ENCODE measurements at places on chromosomes 16 and 17.

- DNase-seq: no peak
Observed at GRCh38 chr16:52068447-52069074, 478.4 kb downstream of the TOX3 start.

DNA sequence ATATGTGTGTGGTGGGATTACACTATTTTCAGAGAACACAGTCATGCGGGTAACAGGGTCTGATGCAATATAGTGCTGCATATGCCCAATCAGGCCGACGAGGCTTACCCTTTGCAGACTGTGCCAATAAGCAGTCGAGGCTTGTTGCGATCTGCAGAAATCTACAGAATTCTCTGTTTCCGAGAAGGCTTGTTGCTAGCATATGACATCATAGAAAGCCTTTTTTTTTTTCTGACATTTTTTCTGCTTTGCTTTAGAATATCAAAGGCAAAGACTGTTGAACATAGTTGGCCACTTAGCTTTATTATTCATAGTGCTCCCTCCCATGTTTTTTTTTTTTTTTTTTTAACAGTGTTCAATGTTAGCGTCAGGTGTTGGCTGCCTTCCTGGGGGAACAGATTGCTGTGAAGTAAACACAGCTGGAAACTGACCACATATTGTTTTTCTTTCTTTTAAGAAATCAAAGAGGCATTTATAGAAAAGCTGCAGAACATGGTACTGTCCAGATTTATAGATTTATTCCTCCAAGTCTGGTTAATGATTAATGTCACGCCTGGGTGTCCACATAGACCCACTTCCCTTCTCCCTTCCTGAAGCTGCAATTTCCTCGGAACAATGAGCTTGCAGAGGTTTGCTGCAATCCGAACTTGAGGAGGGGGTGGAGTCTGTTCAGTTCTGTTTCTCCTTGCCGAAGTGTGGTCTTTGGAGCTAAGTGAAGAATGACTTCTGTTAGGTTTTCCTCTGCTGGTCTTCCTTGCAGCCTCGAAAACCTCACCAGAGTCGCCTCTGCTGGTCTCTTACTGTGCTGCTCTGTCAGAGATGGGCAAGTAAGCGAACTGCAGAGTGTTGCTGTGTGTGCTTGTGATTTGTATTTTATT lies 87.3 kb downstream of the MAP2K6 start:
- peak; percentile 37 for DNase-seq

DNA sequence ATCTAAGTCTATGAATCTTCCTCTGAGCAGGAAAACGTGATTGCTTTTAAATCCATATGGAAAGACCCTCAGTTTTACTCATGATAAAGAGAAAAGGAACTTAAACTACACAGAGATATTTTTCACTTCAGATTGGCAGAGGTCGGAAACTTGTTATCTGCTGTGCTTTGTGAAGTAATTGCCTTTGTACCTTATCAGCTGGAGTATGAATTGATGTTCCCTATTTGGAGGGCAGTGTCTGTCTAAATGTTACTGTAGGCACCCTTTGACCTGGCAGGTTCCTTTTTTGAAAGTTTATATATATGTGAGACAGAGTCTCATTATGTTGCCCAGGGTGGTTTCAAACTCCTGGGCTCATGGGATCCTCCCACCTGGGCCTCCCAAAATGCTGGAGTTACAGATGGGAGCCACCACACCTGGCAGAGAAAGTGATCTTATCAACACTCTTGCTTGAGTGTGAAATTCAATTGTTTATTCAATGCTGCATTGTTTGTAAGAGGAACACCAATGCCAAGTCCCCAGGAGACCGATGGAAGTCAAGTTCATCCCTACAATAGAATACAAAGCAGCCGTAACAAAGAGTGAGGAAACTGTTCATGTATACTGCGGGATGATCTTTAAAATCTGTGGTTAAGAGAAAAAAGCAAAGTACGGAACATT lies 52.3 kb downstream of the ABCC1 start:
- DNase-seq: no peak

DNA sequence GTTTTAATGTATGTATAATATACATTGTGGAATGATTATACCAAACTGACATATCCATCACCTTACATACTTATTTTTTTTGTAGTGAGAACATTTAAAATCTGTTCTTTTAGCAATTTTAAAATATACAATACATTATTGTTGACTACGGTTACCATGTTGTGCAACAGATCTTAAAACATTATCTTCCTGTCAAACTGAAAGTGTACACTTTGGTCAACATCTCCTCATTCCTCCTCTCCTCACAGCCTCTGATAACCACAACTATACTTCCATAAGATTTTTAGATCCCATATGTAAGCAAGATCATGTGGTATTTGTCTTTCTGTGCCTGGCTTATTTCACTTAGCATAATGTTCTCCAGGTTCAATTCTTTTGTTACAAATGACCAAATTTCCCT lies 7.5 kb upstream of the DNAJA2 start:
- no peak for DNase-seq

- DNase-seq: peak; percentile 33
Observed at GRCh38 chr16:23434380-23434779, 18.6 kb downstream of the COG7 start.

DNA sequence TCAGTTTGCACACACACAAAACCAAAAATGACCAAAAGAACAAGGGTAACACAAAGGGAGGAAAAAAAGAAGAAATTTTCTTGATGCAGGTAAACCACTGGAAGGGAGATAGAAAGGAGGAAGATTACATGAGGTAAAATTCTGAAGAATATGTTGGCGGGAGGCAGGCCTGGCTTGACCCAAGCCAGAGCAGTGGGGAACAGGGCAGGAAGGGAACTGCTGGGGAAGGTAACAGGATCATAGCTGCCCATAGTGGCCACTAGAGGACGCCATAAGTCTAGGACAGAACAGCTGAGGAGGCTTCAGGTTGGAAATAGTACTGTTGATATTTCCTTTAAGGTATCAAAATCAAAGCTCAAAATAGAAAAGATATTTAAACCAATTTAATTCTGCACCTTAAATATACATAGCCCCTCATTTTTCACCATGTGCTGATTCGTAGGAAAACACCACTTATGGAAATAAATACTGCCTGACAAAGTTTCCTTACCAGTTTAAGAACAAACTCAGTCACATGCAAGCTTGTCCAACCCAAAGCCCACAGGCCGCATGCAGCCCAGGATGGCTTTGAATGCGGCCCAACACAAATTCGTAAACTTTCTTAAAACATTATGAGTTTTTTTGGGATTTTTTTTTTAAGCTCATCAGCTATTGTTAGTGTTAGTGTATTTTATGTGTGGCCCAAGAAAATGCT lies 15.5 kb downstream of the VPS35 start:
- DNase-seq: peak; percentile 78

DNA sequence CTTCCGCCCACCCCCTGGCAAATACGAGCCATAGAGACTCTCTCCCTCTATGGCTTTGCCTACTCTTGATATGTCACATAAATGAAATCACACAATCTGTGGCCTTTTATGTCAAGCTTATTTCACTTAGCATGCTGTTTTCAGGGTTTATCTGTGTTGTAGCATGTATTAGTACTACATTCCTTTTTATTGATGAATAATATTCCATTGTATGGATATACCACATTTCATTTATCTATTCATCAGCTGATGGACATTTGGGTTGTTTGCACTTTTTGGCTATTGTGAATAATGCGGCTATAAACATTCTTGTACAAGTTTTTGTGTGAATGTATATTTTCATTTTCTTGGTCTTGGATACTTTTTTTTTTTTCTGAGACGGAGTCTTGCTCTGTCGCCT lies 37.0 kb upstream of the DHX8 start:
- no peak for DNase-seq

DNA sequence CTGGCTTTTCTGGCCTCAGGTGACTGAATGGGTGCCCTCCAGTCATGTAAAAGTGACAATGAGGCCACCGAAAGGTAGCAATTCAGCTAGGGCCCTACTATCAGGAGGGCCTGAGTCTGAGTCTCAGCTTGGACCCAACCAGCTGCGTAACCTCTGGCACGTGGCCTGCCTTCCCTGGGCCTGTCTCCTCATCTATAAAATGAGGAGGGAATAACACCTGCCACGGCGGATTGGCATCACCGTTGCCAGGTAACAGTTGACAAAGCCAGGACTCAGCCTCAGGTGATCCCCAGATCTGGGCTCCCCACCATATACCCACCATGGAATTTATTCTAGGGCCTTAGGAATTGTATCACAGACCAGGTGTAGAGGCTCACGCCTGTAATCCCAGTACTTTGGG lies 217.1 kb downstream of the KATNIP start:
- DNase-seq: no peak

- DNase-seq: no peak
Observed at GRCh38 chr17:68400404-68400735, 56.9 kb downstream of the WIPI1 start.

DNA sequence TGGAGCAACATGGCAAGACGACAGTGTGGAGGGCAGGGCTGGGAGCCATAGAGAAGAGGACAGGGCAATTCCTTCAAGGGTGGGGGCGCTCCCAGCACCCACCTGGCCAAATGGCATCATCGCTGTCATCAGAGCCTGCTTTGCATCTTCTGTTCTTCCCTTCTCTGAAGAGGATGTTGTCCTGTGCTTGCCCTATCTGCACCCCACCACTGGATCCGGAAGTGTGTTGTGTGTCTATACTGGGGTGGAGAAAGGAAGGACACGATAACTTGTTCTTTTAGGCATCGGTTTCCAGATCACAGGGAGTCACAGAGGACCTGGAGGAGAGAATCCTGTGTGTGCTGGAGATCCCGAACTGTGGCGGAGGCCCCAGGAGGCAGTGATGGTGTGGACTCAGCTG lies 25.7 kb upstream of the ANKRD40CL start:
- no peak for DNase-seq

- DNase-seq: no peak
Observed at GRCh38 chr17:81859906-81860755, at the start of gene P4HB. Gene P4HB (minus strand): TSS chr17:81860535. CDS start chr17:81860471, 64 bp downstream.

DNA sequence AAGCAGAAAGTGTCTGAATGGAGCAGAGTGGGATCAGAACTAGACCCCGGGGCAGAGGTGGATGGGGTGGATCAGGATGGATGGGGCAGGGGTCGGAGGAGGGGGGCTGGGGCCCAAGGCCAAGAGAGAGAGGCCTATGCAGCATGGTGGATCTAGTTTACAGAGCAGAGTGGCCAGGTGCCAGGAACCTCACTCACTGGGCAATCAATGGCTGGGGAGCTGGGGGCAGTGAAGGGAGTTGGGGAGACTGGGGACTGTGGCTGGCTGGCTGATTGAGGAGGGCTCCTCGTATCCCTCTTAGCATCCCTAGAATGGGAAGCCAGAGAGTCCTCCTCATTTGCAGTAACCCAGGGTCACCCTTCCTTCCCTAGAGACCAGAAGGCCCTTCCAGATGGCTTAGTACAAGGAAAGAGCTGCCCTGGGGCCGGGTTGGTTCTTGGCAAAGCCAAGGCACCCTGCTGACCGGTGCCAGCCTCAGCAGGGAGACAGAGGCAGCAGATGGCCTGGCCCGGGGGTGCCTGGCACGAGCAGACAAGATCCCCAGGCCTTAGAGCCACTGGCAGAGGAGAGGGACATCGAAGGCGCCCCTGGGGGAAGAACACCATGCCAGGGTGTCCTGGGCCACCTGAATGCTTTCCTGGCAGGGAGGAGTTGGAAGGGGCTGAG lies 36.8 kb downstream of the SRCIN1 start:
- DNase-seq: no peak

GRCh38 chr17:55576237-55576995 lies 65.2 kb upstream of the SMIM36 start:
- DNase-seq: peak; percentile 44

DNA sequence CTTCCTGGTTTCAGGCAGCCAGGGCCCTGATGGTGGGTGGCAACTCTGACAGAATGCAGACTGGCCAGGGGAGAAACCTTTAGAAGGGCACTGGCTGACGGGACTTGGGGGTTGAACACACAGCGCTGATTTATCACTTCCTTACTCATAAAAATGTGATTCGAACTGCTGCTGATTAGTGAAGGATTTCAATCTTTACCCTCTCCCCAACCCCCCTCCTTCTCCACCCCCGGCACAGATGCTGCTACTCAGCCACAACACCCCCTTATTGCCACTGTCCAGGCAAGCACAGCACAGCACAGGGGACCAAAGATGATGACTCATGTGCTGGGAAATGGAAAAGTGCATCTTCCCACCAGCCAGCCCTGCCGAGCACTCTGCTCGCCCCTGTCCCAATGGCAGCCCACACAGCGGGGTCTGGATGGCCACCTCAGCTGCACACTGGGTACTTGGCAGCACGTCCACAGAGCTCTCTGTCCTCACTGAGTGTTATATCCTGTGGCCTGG lies 70.1 kb downstream of the SMG6 start:
- no peak for DNase-seq

DNA sequence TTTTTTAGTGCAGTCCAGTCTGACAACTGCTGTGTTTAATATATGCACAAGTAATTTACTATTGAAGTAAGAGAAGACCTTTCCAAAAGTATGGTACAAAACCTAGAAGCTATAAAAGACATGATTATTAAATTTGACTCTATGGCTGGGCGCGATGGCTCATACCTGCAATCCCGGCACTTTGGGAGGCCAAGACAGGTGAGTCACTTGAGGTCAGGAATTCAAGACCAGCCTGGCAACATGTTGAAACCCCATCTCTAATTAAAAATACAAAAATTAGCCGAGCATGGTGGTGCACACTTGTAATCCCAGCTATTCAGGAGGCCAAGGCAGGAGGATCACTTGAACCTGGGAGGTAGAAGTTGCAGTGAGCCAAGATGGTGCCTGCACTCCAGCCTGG lies 41.4 kb upstream of the VWA3A start:
- no peak for DNase-seq

DNA sequence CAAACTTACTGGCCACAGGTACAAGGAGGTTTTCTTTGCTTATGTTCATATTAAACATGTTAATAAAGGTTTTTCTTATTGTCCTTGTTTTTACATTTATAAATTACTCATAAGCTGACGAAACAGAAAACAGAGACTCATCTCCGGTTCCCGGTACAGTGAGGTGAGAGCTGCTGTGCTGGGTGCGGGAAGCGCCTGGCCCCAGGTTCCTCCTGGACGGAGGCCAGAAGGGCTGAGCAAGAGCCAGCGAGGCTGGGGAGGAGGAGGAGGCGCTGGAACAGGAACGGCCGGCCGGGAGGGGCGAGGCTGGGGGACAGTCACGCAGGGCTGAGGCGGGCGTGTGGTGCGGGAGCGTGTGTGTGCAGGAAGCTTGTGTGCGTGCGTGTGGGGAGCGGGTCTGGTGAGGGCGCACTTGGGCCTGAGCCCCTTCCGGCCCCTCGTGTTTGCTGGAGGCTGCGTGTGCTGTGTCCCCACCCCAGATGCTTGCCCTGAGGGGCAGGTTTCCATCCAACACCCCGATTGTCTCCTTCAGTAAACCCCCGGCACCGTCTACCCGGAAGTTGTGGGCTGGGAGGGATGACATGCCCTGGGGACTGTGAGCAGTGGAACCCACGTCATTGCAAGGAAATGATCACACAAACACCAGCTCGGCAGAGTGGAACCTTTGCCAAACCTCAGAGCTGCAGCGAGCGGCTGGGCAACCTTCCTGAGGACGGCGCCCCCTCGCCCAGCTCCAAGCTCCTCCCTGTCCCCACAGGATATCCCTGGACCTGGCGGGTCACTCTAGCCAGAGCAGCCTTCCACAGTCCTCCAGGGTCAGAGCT lies 19.5 kb downstream of the CD7 start:
- peak; percentile 92 for DNase-seq
